ENCODE measurements at places on chromosomes 5 and 9. TPM values are rescaled to one million over a fixed set of nuclear protein-coding genes. Genes with fewer than 3 reads are reported as not detected.

The HTR4 gene
- total RNA-seq, result 0.10 TPM

The FOXD4L6 gene
- 0.33 TPM for total RNA-seq

The TAF11L5 gene
- not detected for total RNA-seq

The MARCOL gene
- not detected for total RNA-seq

The BAAT gene
- total RNA-seq, result not detected

The ADGRV1 gene
- under 0.01 TPM for total RNA-seq

The AIF1L gene
- total RNA-seq, result 16.0 TPM

Measured in vein endothelial cell (primary cell).